Activated naive CD4-positive, alpha-beta T cell treated with anti-CD3 and anti-CD28 coated beads, Interleukin-2, amount 50 U/mL, for 72 hours (primary cell): ENCODE measurements at places on chromosomes 2 and 18. TPM values are rescaled to one million over a fixed set of nuclear protein-coding genes. Genes with fewer than 3 reads are reported as not detected.

GRCh38 chr2:17270894-17271293 is 247.3 kb downstream of the RAD51AP2 start:
- no peak for DNase-seq

- no peak for DNase-seq
These were observed 124.4 kb upstream of the EPB41L3 start for GRCh38 chr18:5668087-5668715.

DNA sequence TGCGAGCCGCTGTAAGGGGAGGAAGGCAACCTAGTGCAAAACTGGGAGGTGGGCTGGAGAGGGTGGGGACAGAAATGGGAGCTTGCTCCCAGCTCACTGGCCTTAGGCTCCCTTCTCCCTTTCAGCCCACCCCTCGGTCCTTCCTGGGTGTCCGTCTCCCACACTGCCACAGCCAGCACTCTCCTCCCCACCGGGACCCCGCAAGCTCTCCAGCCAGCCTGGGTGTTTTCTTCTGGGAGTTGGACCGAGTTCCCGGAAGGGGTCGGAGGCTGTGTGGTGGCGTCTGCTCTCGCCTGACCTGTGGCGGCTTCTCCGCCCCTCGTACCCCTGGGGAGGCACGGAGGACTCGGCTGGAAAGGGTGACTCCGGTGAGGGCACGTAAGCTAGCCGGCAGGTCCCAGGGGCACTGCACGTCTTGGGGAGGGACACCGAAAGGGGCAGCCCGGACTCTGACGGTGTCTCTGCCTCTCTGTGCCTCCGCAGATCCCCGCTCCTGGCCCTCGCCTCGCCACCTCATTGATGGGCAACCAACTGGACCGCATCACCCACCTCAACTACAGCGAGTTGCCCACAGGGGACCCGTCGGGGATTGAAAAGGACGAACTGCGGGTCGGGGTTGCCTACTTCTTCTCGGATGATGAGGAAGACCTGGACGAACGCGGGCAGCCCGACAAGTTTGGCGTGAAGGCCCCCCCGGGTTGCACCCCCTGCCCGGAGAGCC is 1.1 kb downstream of the LRATD1 start:
- DNase-seq, result no peak

DNA sequence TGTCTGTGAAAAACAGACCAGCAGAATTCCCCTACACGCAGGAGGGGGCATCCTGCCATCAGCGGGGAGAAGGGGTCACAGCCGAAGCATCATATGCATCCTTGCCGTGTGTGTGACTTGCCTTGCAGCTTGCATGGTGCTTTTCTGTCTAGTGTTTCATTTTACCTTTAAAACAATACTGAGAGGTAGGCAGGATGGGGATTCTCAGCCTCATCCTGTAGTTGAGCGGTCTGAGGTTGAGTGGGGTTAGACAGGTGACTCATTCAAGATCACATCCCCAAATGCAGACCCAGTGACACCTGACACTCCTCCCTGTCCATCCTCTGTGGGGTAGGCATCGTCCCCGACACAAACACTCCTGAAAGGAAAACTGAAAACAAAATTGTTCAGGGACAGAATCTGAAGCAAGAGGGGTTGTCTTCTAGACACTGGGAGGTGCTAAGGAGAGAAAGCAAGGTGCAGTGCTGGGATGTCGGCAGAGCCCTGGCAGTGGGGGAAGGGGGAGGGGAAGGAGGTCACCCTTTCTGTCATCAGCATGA is 7.9 kb downstream of the ARL4C start:
- DNase-seq, result peak; percentile 57

DNA sequence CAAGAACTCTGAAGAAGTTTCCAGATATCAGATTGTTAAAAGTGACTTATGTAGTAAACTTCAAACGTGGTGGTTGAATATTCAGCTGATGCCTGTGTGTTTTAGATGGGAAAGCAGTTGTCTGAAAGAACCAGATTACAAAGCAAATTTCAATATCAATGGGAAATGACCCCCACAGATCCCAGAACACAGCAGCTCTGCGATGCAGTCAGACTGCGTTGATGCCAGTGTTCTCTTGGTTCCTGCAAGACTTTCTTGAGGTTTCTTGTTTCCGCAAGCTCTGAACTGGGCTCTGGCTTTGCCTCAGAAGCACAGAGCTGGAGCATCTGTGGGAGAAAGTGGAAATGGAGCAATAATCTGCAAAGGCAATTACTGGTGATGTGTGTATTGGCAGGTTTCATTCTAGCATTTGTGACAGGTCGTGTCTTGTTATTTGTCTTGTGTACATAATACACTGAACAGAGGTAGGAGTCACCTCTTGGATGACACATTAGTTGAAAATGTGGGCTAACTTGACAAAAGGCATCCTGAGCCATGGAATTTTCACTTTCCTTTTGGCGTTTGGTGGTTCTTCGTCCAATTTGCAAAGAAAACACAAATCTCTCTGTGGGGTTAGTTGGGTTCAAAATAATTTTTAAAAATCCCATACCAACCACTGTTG is 10.8 kb upstream of the LYPD6B start:
- DNase-seq, result no peak

The CAPN14 gene
- total RNA-seq, result 1.2 TPM

GRCh38 chr2:144364944-144365738 is 154.8 kb downstream of the ZEB2 start:
- DNase-seq, result no peak

- DNase-seq, result no peak
These were observed 102.6 kb downstream of the HS6ST1 start for GRCh38 chr2:128215897-128216642.

DNA sequence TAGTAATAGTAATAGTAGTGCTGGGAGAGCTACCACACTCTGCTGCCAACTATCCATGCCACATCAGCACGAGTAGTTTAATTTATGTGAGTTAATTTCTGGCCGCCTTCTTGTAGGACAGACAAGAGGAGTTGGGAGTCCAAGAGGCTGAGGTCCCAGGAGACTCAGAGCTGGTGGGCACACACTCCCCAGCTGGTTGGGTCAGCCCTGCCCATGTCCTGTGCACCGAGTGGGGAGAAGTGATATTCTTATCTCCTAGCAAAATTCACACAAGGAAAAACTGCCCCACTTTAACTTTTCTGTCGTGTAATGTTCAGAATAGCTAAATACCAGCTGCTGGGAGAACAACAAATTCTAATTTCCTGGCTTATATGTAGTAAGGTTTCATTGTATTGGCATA is 15.2 kb upstream of the MAP4K4 start:
- DNase-seq, result no peak

The RAPH1 gene
- 9.0 TPM for total RNA-seq

The PROC gene
- total RNA-seq, result not detected

The CYP27A1 gene
- total RNA-seq, result 0.16 TPM

DNA sequence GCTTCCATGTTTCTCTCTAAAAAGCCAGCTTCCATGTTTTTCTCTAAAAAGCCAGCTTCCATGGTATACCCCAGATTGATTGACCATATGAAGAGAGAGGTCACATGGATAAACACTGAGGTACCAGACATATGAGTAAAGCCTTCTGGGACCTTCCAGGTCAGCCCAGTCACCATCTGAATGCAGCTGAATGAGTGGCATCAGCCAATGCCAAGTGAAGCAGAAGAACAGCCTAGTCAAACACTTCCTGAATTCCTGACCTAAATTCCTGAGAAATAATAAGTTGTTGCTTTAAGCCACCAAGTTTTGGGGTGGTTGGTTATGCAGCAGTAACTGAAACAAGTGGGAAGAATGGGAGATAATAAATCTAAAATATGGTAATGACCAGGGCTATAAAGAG is 5.7 kb upstream of the ALS2 start:
- no peak for DNase-seq

The ESPNL gene
- total RNA-seq, result 0.43 TPM

GRCh38 chr2:78721355-78722033 is 304.0 kb upstream of the REG3G start:
- no peak for DNase-seq

The CPLX4 gene
- not detected for total RNA-seq

DNA sequence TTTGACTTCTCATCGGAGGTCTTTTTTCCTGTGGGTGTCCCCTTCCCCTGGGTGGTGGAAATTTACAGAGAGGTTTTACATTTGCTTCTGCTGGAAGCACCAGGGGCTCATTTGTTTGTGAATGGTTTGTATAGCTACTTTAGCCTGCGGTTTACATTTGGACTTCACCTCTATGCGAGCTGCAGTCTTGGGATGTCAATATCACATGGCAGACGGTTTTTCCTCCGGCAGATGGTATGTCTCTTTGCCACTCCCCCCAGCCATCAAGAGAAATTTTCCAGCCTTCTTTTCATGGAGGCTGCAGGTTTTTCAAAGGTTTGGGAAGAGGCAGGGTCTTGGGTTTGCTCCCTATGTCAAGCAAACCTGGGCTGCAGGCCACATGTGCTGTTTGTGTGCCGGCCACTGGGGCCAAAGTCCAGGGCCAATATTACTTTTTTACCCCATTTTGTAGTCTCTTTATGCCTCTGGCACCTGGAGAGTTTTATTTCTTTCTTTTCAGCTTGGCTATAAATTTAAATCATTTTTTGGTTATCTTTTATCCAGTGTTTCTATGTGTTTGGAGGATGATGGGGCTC is 23.9 kb upstream of the BOD1L2 start:
- DNase-seq, result no peak

DNA sequence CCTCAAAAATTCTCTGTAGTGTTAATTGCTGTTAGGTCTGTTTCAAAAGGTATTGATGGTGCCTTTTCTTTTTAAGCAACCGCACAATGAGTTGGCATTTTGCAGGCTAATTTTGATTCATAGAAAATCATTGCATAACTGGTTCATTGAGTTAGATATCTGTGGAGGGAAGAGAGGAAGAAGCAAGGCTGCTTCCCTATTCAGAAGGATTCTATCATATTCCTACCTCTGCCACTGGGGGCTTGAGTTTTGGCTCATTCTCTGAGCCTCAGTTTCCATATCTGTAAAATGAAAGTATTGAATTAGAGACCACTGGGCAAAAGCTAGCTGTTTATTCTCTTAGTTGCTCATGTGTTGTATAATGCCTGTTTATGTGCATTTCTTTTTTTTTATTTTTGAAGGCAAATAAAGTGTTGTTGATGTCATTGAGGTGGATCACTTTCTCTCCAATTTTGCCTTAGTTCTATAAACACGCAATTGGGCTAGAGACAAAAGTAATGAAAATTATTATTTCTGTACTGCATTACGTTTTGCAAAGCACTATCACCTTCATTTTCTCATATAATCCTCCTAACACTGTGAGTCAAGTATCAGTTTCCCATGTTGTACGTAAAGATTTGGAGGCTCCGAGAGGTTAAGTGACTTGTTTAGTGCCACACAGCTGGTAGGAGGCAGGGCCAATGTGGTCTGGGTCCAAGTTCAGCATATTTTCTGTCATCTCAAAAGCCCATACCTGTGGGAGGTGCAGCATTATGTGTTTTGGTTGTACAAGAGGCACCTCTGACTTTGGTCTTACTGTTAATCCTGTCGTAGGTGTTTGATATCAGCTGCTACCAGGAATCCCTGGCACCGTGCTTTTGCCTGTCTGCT is 5.9 kb downstream of the TRIB2 start:
- DNase-seq, result no peak

- DNase-seq, result peak; percentile 41
These were observed 773 bp downstream of the MBP start for GRCh38 chr18:77131652-77132368.

- no peak for DNase-seq
These were observed 103.0 kb upstream of the MSTN start for GRCh38 chr2:190165491-190165890.

DNA sequence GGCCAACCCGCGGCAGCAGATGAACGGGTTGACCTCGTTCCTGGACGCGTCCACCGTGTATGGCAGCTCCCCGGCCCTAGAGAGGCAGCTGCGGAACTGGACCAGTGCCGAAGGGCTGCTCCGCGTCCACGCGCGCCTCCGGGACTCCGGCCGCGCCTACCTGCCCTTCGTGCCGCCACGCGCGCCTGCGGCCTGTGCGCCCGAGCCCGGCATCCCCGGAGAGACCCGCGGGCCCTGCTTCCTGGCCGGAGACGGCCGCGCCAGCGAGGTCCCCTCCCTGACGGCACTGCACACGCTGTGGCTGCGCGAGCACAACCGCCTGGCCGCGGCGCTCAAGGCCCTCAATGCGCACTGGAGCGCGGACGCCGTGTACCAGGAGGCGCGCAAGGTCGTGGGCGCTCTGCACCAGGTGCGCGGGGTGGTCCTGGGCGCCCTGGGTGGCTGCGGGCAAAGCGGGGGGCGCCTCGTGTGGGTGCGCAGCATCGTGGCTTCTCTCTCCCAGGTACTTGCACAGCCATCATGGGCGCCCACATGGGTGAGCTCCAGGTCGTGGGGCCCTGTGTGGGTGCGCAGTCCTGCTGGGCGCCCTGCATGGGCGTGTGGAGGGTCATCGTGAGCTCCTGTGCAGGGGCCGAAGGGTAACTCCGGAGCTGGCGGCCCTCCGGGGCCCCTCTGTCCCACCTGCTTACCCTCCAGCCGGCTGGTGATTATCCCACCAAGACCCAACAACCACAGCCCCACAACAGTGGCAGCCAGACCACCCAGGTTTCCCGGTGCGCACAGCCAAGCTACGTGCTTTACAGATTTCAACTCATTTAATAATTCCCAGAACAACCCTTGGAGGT is 64.2 kb downstream of the TPO start:
- DNase-seq, result no peak
